ENCODE measurements at places on chromosomes 2 and 18.
A peak's percentile ranks its signal among the peaks of the same experiment; 100 is the strongest.

- DNase-seq: no peak
These were observed 96.7 kb upstream of the ACKR3 start for GRCh38 chr2:236472720-236473495.

DNA sequence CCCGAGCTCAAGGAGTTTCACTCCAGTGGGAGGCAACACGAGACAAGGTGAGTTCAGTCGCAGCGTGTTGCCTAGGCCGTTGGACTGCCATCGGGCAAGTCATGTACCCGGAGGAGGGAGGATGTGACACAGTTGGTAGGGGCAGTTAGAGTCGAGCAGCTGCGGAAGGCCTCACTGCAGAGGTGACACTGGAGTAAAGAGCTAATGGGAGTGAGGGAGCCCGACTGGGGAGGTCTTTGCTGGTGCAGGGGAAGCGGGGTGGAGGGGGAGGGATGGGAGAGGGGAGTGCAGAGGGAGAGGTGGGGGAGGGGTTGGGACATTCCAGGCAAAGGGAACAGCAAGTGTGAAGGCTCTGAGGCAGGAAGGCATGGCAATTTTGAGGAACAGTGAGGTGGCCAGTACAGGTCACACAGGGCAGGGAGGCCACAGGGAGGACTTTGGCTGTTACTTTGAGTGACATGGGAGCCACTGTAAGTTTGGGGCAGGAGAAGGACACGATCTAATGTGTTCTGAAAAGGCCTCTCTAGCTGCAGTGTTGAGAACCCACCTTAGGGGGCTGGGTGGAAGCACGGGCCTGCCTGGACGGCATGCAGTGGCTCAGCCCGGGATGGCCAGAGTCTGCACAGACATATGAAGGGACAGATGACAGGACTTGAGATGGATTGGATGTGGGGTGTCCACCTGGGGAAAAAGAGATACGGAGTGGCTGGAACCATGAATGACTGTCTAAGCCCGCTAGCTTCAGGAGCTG lies 61.1 kb downstream of the KCNF1 start:
- DNase-seq: no peak

DNA sequence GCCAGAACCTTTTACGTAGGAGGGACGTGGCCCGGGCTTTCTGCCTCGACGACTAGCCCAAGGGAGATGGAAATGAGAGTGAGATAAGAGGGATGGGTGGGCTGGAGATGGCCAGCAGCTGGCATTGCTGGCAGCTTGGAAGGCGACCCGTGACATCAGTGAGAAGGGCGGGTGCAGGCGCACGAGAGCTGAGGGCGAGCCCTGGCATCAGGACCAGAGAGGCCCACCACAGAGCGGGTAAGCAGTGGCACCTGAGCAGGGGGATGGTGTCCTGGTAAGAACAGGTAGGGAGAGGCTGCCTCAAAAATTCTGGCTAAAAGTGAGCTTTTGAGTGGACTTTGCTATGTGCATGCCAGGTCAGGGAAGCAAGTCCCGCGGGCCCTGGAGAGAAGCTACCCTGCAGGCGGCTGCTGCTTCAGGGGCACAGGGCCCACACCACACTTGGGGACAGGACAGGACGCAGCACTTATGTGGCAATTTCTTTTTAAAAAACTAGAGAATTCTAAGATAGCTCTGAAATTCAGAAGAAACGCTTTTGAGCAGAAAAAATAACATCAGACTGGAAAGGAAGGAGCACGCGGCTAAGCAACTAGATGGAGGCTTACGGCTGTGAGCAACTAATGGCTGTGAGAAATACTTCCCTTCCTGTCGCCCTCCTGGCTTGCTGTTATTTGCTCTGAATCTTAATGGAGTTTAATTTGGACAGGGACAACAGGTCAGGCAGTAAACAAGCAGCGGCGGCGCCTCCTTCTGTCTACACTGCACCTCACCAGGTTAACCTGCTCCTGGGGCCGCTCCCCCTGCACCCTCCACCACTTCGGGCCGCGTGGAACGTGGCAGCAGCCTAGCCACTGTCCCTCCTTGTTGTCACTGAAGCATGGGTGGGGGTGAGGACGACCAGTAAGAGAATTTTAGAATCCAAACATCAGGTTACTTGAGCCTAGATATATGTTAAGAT lies 20.5 kb downstream of the THAP4 start:
- DNase-seq: no peak

GRCh38 chr2:219552382-219553167 lies 8.7 kb downstream of the TMEM198 start:
- DNase-seq: no peak

DNA sequence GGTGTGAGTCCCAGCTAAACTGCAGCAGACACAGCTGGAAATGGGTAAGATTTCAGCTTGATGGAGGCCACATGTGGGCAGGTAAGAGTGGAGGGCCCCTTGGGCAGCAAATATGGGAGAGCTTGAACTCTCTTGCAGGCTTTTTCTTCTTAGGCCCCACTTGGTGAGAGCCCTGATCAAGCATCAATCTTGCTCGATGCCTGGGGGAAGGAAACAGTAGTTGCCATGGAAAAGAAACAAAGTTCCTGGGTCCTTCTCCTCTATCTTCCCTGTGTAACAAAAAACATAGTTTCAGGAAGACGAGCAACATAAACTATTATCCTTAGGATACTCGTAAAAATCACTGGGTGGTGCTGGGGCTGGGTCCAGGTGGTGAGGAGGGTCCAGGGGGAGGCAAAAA lies 42.9 kb downstream of the KIAA1328 start:
- DNase-seq: no peak

DNA sequence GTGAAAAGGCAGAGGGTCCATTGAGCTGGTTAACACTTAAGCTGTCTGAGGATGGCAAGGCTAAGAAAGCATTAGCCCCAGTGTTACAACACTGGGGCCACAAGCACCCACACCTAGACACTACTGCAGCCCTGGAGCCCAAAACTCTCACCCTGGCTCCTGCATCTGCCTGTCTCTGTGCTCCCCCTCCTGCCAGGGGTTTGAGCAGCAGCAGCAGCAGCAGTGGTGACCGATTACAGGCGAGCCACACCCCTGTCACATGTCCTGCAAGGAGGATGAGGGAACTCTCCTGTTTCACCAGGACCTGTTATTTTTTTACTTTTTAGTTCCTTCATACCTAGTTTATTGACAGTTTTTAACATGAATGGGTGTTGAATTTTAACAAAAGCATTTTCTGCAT lies 326.7 kb upstream of the MAP2 start:
- DNase-seq: no peak

DNA sequence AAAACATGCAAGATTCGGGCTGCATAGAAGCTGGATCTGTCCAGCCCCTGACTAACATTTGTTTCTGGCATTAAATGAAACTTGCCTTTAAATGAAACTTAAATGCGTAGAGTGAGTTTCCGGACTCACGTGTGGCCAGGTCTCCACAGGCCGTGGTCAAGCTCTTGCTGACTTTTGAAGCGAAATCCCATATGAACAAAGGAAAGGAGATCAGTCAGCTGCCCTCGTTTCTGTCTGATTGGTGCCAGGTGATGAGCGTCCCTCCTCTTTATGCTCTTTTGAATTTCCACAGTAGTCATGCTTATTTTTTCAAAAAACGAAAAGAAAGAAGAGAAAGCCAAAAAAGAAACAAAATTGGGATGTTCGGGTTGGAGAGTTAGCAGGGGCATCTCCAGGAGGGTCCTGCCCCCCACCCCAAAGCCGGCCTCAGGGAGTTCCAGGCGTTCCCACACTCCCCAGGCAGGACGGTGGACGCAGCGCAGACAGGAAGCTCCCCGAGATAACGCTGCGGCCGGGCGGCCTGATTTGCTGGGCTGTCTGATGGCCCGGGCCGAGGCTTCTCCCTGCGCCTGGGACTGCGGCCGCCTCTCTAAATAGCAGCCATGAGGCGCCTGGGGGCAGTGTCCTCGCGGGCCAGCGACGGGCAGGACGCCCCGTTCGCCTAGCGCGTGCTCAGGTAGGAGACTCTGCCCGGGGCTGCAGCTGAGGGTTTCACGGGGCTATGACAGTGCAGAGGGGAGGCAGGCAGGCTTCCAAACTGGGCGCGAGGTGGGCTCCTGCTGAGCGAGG lies at the start of gene COLEC11:
TSS of gene COLEC11 (plus strand) at position 620 of the 789 bp plus-strand sequence. CDS start 9,229 bp downstream, outside the sequence.
- DNase-seq: no peak

GRCh38 chr18:29188760-29189159 lies 1011.8 kb upstream of the CDH2 start:
- DNase-seq: no peak

DNA sequence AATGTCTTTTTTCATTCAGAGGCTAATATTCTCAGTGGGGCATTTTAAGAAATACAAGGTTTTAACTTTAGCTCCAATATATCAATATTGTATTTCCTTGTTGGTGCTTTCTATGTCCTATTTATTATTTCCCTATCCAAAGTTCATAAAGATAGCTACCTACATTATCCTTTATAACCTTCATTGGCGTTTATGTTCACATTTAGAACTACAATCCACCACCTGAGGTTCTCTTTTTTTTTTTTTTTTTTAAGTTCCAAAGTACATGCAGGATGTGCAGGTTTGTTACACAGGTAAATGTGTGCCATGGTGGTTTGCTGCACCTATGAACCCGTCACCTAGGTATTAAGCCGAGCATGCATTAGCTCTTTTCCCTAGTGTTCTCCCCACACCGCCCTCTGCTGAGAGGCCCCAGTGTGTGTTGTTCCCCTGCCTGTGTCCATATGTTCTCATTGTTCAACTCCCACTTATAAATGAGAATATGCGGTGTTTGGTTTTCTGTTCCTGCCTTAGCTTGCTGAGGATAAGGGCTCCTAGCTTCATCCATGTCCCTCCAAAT lies 694.6 kb downstream of the SUCLG1 start:
- DNase-seq: no peak

DNA sequence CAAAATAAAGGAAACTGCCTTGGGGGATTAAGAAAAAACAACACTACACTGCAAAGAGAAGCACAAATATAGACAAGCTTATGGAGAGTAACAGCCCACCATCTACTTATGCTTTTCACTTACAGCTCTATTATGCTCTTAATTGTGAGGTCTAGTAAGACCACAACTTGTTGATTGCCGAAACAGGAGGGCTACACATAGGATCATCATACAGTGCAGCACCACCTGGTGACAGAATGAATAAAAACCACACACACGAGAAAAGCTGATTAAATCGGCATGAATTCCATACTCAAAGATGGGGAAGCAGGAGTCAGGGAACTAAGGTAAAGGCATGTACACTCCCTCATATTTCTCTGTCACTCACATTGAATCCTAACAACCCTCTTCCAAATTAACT lies 259.2 kb downstream of the IKZF2 start:
- DNase-seq: peak; percentile 4

GRCh38 chr2:48414980-48415835 lies 114.7 kb upstream of the STON1 start:
- peak; percentile 65 for DNase-seq

DNA sequence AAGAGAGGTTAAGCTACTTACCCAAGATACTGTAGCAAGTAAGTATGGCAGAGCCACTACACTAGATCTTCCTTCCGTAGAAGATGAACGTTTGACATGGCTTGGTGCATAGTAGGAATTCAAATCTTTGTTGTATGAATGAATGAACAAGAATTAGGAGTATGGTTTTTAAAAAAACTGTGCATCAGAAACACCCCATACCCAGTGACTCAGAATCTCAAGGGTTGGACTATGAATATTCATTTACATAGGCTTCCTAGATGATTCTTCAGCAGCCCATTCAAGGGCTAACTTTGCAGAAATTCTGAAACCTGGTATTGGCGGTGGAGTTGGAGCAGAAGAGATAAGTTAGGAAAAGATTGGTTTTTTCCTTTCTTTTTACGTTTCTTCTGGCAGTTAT lies 5.4 kb downstream of the ACTR3 start:
- DNase-seq: no peak

DNA sequence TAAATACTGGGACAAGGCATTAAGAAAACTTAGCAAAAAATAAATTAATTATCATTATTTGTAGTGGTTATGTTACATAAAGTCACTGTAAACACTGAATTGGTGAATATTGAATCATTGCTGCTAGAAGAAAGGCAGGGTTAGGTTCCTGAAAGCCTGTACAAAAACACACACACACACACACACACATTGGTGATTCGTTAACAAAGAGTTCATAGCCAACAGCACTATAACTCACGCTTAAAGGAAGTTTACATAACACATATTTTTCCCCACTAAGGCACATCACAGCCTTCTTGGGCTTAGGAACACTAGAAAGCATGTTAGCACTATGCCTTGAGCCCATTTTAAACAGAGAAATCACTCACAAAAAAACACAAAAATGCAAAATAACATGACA lies 690.0 kb upstream of the PIK3C3 start:
- no peak for DNase-seq

GRCh38 chr2:37752766-37753165 lies 81.3 kb upstream of the CDC42EP3 start:
- no peak for DNase-seq

DNA sequence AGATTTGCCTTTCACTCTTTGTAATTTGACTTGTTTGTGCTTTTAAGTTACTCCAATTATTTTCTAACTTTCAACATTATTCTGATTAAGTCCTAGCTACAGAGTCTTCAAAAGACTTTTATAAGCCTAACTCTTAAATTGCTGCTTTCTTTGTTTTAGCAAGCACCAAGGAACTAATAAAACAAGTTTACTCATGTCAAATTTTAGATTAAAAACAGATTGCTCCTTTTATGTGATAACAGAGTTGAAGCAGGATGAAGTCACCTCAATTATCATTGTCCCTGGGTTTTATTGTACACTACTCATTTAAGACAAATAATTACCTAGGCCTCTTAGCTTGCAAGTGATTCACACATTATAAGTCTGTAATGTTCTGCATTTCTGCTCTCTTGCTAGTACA lies 678.4 kb downstream of the ERBB4 start:
- DNase-seq: no peak

GRCh38 chr2:134410006-134410405 lies 156.1 kb downstream of the MGAT5 start:
- no peak for DNase-seq

DNA sequence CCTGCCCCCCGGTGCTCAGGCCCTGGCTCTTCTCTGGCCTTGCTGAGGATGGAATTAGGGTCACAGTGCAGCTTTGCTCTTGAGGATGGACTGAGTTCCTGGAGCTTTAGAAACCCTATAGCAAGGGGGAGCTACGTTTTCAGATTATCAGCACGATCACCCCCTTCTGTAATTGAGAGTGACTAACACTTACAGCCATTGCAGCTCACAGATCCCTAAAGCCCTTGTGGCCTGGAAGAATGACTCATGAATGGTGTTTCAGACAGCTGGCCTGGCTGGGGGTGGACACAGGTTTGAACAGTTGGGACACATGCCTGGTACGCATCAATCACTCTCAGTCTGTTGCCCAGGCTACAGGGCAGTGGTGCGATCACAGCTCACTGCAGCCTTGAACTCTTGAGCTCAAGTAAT lies 79.7 kb upstream of the IGFBP5 start:
- peak; percentile 54 for DNase-seq

- peak; percentile 74 for DNase-seq
These were observed 114.4 kb upstream of the HAAO start for GRCh38 chr2:42906557-42907411.

GRCh38 chr2:124091721-124092120 lies 66.6 kb downstream of the CNTNAP5 start:
- DNase-seq: no peak

DNA sequence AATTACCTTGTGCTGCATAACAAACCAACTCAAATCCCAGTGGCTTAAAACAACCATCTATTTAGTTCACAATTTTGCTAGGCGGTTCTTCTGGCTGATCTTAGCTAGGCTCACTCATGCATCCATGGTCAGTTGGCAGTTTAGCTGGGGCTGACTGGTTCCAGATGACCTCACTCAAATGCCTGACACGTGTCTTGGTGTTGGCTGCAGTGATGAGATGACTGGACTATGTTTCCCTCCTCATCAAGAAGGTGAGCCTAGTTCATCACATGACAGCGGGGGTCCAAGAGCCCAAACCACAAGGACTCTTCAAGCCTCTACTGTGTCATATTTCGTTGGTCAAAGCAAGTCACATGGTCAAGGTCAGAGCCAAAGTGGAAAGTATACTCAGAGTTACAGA lies 42.7 kb upstream of the ACTR3 start:
- DNase-seq: no peak

- no peak for DNase-seq
These were observed 215.4 kb downstream of the MYCN start for GRCh38 chr2:16155766-16156165.
